ENCODE measurements at places on chromosomes 13 and 19.
A peak's percentile ranks its signal among the peaks of the same experiment; 100 is the strongest.

DNA sequence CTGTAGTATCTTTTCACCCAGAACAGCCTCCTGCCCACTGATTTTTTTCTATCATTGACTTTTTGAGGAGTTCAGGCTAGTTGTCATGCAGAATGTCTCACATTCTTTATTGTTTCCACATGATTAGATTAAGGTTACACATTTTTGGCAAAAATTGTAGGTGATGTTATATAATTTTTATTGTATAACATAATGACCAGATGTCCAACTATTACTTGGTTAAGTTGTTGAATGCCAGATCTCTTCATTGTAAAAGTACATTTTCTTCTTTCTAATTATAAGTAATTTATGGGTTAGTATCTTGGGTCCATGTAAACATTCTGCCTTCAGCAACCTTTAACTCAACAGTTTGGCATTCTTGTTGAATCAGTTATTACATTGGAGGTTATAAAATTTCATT lies 138.4 kb downstream of the POSTN start:
- DNase-seq: no peak

DNA sequence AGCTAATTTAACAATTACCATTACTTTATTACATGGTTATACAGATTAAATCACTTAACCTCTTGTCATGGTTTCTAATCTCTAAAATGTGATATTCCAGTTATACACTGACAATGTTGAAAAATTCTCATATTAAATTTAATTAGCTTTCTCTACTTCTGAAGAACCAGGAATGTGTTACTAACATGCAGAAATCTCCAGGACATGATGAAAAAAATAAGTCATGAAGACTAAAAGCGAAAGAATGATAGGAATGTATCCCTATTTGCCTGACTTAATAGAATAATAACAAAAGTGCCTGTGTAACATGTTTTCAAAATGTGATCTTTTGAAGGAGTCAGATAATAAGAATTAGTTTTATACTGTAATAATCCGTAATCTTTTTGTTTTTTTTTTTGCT lies 2823.7 kb upstream of the PCDH20 start:
- no peak for DNase-seq

DNA sequence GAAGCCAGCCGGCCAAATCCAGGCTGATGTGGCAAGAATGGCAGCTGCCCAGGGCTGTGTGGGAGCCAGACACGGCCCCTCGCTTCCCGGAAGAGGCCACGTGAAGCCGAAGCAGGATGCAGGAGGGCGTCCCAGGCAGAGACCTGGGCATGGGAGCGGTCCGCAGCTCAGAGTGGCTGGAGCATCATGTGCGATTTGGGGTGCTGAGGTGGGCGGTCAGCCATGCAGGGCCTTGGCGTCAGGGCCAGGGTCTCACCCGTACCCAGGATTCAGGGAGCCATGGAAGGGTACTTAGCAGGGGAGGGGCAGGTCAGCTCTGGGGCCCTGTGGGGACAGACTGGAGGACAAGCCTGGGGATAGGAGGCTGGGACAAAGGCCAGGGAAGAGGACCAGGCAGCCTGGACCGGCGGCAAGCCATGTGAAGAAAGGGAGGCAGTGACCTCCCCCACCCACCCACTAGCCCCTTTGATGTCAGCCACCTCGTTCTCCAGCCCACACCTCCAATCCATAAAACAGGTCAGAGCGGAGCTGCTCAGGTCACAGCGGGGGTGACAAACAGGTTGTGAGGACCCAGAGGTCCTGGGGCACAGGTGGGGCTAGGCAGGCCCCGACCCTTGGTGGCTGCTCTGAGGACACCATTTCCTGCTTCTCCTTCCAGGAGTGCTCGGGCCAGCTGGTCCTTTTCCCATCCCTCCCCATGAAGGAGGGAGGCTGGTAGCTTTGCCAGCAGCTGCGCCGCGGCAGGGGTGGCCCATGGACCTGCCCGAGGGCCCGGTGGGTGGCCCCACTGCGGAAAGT lies 2.3 kb downstream of the KASH5 start:
- DNase-seq: no peak

DNA sequence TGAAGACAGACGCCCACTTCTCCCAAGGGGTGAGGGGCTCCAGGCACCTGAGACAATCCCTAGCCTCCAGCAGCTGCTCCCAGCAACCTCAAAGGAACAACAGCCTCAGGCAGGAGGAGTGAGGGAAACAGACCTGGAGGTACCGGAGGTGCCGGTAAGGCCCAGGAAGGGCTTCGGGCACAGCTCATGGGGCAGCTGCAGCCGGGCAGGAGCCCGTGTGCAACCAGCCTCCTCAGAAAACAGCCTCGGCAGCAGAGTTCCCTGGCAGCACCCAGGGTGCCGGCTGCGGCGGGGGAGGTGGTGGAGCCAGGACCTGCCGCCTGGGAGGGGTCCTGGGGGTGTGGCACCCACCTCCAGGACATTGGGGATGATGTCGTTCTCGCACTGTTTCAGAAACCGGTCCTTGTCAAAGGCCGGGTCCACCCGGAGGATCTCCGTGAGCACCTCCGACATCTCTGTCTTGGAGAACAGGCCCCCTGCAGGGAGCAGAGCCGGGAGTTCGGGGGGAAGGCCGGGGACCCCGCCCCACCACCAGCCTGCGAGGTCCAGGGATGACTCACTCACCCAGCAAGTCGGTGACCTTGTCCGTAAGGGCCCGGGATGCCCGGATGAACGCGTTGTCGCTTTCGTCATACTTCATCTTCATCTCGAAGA lies 6.5 kb upstream of the CTXN1 start:
- DNase-seq: no peak

GRCh38 chr19:5338656-5339197 lies 1.9 kb downstream of the PTPRS start:
- no peak for DNase-seq

DNA sequence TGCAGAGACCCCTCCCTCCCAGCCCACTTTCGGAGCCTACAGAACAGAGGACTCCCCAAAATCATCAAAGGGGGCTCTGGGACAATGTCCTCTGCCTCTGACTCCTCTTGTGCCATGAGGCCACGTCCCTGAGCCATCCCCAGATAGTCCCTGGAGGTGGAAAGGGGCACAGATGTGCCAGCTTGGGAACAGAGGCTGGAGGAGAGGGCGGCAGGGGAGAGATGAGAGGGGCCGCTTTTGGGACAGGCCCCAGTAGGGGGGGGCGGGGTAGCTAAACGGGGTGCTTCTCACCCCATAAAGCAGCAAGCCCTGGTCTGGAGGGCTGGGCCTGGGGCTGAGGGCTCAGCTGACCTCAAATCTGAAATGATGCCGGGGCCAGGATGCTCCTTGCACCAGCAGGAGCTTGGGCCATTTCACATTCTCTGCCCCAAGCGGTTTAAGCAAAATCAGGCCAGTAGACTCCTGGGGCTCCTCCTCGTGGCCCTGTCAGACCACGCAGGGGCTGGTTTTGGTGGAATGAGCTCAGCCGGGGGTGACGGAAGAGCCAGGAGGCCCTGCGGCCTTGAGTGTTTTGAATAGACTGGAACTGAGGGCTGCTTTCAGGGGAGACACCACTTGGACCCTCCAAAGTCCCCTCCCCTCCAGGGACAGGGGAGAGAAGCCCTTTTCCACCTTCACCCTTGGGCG lies 27.1 kb downstream of the ONECUT3 start:
- DNase-seq: no peak

DNA sequence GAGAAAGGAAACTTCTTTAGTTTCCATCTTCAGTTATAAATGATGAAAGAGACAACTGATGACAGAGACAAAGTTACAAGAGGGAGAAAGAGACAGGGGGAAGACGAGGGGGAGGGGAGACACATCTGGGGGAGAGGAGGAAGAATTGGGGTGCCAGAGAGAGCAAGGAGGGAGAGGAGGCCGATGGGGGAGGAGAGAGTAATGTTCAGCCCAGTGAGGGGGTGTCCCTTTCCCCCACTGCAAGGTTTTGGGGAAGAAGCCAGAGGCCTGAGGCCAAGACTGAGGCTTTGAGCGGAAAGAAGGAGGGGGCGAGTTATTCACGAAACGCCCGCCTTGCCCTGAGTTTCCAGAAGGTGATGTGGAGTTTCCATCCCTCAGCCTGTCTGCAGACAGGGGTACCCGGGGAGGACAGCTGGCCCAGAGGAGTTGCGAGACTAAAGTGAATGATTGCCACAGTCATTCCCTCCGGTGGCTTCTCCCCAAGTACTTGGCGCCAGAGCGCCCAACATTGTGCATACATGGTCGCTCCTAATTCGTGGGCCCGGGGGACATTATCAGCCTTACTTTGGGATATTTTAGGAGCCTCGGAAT lies 558 bp upstream of the PPAN start:
- peak; percentile 72 for DNase-seq

DNA sequence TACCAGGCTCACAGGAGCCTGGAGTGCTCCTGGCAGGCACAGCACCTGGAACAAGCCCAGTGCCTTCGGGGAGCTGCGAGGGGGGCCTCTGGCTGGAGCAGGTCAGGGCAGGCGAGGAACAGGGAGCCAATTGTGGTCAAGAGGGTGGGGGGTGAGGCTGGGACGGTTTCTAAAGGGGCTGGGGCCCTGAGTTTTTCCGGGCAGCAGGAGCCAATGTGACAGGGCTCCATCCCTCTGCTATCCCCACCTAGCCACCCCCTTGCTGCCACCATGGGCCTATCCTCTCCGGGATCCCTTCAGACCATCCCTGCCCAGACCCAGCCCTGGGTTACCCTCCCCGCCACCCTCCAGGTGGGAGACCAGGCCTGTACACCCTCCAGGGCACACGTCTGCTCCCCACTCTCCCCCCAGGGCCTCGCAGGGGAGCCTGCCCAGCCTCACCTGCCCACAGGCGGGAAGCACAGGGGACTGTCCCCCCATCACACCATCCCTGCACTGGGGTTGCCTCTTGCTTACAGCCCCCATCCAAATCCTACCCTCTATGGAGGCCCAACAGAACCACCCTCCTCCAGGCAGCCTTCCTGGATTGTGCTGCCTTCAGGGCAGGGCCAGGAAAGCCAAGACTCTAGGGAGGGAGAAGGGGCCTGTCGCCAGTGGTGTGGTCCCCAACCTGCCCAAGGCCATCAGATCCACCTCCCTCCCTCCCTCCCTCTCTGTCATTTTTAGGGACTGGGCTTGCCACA lies 121.0 kb downstream of the URI1 start:
- no peak for DNase-seq

DNA sequence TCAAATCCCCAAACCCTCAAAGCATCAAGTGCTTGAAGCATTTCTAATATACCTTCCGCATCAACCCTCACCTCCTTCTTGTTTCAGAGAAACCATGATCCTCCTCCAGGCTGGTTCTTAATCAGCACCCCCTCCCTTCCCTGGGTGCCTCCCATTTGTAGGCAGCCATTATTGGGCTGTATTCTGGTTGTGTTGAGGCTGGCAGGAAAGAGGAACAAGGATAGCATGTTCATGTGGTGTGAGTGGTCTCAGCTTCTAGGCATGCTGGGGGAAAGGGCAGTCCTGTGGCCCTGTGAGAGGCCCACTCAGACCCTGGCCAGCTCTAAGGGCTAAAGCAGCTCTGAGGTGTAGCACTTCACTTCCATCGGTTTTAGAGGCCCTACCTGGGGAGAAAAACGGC lies 18.9 kb upstream of the TRIM13 start:
- no peak for DNase-seq

DNA sequence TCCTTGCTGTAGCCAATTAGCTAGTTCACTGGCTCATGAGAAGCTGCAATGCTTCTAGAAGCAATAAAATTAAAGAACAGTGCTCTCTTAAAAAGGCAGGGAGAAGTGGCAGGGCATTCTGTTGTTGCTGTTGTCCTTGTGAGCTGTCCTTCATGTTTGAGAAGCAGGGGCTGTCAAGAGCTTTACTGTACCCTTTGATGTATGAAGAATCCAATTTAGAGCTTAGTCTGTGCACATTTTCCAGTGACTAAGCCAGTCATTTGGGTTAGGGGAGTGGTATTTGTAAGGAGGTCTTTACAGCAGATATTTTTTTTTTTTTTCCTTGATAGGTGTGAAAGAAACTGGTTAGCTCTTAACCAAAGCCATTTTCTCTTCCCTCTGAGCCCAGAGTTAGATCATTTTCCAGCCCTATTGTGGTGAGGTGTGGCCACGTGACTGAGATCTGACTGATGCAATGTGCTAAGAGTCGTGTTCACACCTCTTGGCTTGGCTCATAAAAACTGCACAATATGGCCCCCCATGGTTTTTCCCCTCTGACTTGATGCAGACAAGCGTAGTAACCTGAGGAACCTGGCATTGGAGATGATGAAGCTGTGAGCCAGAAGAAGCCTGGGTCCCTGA lies 309.6 kb upstream of the TMTC4 start:
- DNase-seq: no peak

- DNase-seq: no peak
Observed at GRCh38 chr13:98216711-98217285, 39.7 kb upstream of the RNF113B start.

DNA sequence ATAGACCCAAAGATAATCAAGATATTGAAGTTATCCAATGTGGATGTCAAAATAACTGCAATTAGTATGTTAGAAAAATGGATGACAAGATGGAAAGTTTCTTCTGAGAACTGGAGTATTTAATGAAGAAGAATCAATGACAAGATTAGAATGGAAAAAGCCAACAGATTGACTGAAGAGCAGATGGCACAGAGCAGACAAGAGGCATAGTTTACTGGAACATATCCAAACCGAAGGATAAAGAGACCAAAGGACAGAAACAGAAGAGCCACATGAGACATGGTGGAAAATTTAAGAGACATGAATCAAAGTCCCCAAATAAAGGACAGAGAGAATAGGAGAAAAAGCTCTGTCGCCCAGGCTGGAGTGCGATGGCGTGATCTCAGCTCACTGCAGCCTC lies 89.6 kb upstream of the RXFP2 start:
- no peak for DNase-seq

GRCh38 chr13:32246468-32246867 lies 68.7 kb downstream of the ZAR1L start:
- DNase-seq: peak; percentile 25

GRCh38 chr13:48246102-48246501 lies 13.1 kb downstream of the ITM2B start:
- no peak for DNase-seq

DNA sequence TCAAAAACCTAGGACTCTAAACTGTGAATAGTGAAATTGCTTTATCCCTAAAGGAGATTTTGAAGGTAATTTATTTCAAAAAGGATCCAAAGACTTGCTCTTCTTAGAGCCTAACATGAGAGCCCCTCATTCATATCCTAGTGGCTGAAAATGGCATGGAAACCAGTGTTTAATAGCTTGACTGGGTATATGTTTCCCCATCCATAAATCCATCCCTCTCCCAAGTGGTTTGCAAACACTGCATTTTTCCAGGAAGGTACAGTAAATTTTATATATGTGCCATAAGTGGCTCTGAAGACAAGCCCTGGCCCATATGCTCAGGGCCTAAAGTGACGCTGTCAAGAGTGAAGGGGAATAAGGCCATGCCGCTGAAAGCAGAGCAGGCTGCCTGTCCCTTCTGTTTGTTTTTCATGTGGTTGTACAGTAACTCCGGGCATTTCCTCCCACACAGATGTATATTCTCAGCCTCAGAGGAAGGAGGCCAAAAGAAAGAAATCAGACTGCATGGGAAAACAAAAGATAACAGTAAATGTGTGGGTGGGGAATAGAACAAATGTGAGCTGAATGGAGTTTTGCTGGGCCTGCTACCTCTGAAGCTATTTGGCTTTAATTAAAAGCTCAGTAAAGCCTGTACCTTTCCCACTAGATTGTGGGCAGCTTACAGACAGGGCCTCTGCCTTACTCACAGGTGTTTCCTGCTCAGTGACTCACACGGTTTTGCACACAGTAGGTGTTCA lies 181.9 kb downstream of the PCDH9 start:
- no peak for DNase-seq

GRCh38 chr19:37975071-37975470 lies 68.1 kb downstream of the SIPA1L3 start:
- no peak for DNase-seq

All from CD4-positive, alpha-beta T cell treated with Interleukin-4 for 1 hour (primary cell).